ENCODE measurements at places on chromosomes 5 and 9.

DNA sequence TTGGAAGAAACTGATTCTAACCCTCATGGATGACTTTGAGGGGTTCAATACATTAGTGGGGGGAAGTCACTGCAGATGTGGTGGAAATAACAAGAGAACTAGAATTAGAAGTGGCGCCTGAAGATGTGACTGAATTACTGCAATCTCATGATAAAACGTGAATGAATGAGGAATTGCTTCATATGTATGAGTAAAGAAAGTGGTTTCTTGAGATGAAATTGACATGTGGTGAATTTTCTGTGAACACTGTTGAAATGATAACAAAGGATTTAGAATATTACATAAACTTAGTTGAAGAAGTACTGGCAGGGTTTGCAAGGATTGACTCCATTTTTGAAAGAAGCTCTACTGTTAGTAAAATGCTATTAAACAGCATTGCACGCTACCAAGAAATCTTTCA, 113.0 kb downstream of the UGCG start:
- no peak for DNase-seq

DNA sequence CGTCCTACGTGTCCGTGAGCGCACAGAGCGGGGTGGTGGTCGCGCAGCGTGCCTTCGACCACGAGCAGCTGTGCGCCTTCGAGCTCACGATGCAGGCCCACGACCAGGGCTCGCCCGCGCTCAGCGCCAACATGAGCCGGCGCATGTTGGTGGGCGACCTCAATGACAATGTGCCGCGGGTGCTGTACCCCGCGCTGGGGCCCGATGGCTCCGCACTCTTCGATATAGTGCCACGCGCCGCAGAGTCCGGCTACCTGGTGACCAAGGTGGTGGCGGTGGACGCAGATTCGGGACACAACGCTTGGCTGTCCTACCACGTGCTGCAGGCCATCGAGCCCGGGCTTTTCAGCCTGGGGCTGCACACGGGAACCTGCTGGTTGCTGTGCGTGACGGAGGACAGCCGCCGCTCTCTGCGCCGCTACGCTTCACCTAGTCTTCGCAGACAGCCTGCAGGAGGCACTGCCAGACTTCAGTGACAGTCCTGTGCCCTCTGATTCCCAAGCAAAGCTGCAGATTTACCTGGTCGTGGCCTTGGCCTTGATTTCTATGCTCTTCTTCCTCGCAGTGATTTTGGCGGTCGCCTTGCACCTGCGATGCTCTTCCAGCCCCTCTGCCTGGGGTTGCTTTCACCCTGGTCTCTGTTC, 2.4 kb upstream of the PCDHGA12 start:
- no peak for DNase-seq

- DNase-seq: no peak
Measured at GRCh38 chr5:78756858-78757257, 108.3 kb upstream of the LHFPL2 start.

DNA sequence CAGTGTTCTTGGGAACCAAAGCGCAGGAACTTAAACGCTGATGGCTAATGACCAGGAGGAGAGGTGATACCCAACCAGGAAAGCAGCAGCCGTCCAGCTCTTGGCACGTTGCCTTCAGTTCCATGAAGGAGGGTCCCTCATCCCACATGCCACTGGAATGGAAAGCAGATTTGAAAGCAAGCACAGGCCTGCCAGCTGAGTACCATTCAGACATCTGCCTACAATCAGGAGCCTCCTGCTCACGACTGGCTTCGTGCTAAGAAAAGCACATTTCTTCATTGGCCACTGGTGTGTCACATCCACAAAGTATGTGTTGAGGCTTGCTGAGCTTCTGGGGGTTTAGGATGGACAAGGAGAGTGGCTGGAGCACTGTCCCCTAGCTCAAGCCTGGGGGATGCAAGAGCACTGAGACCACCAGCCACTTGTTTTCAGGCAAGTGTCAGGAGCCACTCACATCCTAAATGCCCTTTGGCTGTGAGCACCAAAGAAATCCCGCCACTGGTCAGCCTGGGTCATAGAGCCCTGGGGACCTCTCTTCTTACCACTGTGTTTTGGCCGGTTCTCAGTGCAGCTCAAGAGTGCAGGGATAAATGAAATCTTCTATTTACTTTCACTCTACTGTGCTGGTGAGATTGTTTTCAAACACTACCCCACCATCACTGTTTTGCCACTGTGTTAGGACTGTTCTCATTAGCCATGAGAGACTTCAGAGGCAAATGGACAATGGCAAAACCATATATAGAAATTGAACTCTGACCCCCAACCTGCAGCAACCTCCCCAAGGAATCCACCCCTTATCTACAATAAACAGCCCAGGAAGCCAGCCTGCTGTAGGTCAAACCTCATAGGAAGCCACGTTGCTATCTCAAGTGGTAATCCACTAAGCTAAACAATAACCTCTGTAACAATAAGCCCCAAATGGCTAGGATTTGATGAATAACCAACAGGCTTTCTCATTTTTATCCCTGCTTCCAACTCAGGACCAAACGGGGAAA, 58.3 kb downstream of the MTX3 start:
- DNase-seq: no peak

GRCh38 chr5:124157320-124157719, 589.1 kb downstream of the ZNF608 start:
- no peak for DNase-seq

DNA sequence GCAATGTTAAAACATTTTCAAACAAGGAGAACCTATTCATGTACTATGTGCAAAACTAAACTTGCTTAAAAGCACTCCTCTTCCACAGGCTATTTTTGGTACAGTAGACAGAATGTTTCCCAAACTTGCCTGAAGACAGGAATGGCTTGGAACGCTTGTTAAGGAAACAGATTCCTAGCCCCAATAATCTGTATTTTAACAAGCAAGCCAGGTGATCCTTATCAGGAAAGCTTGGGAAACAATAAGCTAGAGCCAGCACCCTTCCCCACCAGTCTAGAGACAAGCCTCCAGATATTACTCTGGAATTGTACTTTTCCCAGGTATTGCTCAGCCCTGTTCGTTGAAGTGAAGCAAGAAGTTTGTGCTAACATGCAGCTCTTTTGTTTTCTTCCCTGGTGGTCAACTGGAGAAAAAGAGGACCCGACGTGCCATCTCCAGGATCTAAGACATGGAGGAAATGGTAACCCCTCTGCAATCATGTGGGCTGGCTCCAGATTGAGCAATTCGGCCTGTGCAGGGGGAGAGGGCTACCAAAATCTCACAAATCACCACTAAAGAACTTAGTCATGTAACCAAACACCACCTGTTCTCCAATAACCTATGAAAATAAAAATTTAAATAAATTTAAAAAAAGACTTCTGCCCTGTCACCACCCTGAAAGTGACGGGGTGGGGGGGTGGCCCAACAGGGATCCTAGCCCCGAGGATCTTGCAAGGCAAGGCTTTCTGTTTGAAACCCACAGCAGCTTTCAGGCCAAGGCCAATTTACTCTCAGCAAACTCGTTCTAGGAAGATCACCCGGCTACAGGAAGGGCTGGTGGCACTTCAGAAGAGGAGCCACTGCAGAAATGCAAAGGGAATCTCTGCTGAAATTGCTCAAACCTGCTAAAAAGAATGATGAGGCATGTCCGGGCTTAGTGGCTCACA, 48.6 kb downstream of the SHB start:
- DNase-seq: no peak

DNA sequence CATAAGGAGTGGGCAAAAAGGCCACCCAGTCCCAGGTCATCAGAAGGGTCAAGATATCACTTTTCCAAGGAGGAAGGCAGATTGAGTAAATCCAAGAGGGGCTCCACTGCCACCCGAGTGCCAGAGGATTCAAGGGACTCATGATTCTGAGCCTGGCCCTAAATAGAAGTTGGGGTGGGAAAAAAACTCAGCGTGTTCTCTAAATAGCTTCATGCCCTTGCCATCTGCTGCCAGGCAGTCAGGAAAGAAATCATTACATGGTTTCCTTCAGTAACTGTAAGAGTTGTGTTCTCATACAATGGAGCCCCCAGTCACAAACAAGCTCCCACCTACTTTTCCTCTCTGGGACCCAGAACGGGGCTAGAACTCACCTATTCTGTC, 37.2 kb downstream of the SAR1B start:
- no peak for DNase-seq

GRCh38 chr5:133730346-133730745, 118.0 kb upstream of the FSTL4 start:
- no peak for DNase-seq

DNA sequence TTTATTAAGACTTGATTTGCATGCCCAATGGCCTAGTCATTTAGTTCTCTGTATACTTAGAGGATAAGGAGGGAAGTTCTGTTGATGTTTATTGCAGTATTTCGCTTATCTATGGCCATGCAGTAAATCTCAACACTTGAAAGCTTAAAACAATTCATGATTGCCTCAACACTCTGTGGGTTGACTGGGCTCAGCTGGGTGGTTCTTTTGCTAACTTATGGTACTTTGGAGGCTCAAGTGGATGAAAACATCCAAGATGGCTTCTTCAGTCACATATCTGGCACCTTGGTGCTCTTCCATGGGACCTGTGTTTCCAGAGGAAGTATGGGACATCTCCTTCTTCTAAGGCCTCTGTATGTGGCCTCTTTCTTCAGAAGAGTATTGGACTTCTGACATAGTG, 10.3 kb upstream of the ROR2 start:
- DNase-seq: no peak

DNA sequence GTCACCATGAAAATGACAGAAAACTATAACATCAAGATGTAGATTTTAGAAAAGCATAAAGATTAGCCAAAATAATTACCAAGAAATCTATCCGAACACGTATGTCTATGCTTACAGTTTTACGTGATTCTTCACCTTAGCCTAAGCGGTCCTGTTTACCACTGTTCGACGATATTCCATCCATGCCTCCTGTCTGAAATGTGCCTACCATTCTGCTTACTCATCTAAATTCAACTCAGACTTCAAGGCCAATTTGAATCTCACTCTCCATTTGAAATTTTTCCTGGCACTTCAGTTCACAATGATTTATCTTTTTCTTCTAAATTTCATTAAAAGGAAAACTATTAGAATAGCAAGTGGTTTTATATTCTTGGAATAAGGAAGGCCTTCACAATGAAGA, 15.4 kb downstream of the ZDHHC21 start:
- no peak for DNase-seq

- no peak for DNase-seq
Measured at GRCh38 chr9:104986096-104986495, 58.1 kb upstream of the ABCA1 start.

GRCh38 chr5:65674749-65675148, 47.2 kb downstream of the SGTB start:
- DNase-seq: no peak

GRCh38 chr9:16720386-16720785, 150.1 kb downstream of the BNC2 start:
- peak; percentile 78 for DNase-seq

DNA sequence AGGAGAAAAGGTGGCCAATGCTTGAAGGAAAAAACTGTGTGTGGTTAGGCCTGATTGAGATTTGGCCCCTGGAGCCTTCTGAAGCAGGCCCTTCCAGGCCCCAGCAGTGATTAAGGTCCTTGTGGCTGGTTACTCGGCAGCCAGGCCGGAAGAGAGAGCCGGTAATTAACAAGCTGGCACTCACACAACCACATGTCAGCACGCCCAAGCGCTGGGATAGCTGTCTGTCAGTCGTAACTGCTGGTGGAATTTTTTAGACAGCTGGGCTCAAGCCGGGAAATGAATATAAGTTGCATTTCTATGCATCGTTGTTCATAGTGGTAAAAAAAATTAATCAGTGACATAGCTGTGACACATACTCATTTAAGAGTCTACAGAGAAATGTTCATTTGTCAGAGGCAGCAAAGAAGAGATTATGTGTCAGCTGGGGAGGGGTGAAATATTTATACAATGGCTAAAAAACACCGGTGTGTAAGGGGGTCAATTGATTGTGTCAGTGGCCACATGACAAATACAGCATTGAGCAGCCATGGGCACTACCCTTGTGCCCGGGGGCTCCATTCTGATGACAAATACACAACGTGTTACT, 13.7 kb upstream of the ARAP3 start:
- DNase-seq: peak; percentile 90

DNA sequence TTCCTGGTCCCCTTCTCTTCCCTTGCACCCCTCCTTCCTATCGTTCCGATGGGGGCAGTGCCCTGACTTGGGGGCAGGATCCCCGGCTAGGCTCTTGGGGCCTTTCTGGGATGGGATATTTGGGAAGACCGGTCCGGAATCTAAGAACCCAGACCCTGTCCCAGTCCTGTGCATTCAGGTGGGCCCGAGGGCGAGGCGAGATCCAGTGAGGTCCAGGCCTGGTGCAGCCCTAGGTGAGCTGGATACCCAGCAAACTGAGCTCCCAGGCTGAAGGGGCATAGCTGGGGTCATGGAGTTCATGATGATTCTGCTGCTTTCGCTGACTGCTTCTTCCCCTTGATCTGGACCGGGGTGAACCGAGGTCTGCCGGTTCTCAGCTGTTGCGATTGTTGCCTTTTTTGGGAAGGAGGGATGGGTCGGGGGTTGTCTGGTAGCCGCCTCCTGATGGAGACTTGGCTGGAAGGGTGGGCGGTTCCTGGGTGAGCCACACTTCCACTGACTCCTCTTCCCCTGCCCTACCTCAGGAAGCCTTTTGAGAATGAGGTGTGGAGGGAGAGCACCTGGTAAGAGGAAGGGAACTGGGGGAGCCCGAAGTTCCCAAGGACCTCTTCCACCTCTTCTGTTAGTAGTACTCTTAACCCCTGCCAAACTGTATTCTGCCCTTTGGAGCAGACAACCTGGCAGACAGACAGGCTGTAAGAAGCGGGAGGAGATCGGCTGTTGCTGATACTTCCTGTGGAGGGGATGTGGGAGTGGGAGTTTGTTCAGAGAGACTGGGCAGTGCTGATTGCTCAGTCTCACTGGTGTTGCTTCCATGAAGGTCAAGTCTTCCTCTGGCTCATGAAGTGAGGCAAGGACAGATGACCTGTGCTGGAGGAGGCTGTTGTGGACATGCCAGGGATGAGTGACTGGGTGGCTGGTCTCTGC, 1.0 kb downstream of the LRRC8A start:
- DNase-seq: no peak

DNA sequence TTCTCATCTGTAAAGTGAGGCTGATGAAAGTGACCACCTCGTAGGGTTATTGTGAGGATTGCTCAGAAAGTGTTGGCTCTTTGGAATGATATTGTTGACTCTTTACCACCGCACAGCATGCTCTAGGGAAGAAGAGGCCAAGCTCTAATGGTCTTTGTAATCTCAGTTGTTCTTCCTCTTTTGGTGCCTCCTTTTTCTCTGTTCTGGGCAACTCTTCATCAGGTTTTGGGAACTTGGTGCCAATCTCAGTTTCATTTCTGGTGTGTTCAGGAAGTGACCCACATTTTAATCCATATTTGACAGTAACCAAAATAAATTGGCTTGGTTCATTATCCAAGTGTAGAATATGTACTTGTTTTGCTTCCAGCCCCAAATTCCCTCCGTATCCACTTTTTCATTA, 25.1 kb downstream of the ARHGAP26 start:
- DNase-seq: no peak

- no peak for DNase-seq
Measured at GRCh38 chr5:82320966-82321365, 42.8 kb upstream of the RPS23 start.

- no peak for DNase-seq
Measured at GRCh38 chr9:132242621-132243155, 80.8 kb downstream of the NTNG2 start.

Data from foreskin melanocyte (primary cell).